SK-N-SH (cell line): ENCODE measurements at places on chromosomes 1 and 21. TPM values are rescaled to one million over a fixed set of nuclear protein-coding genes. Genes with fewer than 3 reads are reported as not detected.

LAPTM5 gene
- polyA plus RNA-seq: 1.0 and 1.1 TPM in 2 replicates

COL24A1 gene
- not detected in 2 replicates for polyA plus RNA-seq

TLCD4 gene
- polyA plus RNA-seq: 0.69 and 0.96 TPM in 2 replicates

DNA sequence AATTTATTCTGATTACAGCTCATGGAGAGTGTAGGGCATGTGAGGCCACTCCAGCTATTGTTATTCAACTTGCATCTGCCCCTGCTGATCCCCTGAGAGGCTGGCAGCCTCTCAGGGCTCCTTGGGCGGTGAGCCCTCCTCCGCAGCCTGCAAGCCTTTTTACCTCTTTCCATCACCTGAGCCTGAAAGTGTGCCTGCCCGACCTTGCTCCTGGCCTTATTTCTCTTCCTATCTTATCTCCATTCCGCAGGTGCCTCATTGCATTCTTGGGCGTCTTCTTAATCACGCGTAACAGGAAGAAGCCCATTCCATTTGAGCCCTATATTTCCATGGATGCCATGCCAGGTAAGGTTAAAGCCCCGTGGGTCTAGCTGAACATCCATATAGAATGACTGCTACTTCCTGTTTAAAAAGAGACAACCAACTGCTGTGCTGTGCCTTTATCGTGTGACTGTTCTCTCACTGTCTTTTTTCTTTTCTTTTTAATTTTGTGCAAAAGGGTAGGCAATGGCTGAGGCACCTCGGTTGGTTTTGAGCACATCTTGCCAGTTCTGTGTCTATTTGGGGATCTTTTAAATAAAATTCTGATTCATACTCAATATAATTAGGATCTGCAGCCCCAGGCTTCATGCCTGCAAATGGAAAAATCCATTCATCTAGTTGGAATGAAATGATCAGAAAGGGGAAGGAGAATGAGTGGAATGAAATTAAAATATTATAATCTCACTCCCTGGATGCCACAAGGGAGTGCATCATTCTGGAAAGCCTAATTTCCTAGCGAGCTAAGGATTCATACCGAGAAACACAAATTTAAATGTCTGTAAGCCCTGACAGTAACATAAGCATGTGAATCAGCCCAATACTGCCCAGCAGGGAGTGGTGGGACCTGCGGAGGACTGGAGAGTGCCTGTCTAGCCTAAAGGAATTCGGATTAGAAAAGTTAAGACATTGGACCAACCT, 38.6 kb upstream of the RCAN3 start:
- DNase-seq: no peak

GRCh38 chr1:117796226-117796625, 133.2 kb downstream of the GDAP2 start:
- DNase-seq: no peak

DNA sequence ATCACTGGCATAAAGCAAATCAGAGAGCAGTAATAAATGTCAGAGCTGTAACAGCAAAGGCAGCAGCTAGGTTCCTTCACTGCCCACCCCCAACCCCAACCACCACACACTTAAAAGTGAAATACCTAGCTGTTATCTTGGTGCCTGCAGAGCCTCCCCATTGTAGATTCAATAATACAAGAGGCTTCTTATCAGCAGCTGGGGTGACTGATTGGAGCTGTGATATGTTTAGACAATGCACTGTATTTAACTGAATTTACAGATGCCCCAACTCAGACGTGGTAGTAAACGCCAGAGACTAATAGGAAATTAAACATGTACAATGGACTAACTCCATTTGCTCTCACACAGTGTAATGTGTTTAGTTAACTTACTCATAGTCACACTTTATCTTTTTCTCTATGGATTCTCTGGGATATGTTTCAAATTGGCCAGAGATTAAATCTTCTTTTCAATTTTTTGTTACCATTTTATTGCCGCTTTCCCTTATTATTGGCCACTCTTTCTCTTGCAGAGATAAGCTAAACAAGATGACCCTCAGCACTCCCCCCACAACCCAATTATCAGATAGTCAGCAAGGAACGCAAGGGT, 117.1 kb downstream of the ESRRG start:
- DNase-seq: peak; percentile 68

GRCh38 chr1:246255773-246256172, 251.3 kb downstream of the SMYD3 start:
- DNase-seq: no peak

DNA sequence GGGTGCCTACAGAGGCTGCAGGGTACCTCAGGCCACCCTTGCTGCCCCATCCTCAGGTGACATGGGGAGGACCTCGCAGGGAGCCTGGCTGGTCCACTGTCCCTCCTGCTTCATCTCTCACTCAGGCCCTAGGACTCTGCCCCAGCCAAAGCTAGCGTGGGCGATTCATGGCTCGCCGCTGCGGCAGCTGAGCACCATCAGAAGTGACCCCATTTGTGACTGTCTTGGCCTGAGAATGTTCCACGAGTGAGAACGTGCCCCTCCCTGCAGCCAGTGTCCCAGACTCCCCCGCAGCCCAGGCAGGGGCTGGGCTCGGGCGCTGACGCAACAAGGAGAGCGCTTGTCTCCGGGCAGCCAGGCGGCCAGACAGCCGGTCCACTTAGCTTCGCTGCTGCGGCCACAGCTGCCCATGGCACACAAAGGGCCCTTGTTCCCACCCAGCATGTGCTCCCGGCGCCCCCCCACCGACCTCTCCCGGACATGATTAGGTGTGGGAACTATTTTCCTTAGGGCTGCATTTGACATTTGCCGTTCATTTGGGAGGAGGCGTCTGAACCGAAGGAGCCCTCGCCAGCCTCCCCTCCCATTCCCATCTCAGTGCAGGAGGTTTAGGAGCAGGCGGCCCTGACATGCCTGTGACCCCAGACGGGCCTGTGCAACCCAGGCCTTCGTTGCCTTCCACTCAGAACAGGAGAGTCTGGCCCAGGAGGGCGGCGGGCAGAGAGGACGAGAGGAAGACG, 19.3 kb upstream of the POFUT2 start:
- no peak for DNase-seq

DNA sequence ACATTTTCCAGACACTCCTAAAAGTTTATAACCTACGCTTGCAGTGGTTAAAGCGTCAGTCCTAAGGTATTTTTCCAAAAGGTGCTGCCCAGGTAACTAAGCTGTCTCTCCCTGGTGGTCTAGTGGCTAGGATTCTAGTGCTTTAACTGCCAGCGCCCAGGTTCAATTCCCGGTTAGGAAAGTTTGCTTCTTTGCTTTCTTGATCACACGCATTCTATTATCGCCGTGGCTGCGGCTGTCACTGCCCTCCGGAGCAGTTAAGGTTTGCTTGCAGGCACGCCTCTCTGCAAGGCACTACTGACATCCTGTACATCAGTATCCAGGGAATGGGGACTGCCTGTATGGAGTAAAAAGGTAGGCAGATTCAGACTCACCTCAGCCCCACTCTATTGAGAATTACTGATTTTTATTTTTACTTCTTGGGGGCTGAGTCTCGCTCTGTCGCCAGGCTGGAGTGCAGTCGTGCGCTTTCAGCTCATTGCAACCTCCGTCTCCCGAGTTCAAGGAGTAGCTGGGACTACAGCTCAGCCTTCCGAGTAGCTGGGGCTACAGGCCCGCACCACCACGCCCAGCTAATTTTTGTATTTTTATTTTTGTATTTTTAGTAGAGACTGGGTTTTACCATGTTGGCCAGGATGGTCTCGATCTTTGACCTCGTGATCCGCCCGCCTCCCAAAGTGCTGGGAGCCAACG, 53.2 kb upstream of the CFAP126 start:
- no peak for DNase-seq

- no peak for DNase-seq
Observed at GRCh38 chr1:25994402-25995150, 3.3 kb downstream of the PAFAH2 start.

GRCh38 chr1:28592321-28593071, 431 bp downstream of the RAB42 start:
- peak; percentile 79 for DNase-seq

DNA sequence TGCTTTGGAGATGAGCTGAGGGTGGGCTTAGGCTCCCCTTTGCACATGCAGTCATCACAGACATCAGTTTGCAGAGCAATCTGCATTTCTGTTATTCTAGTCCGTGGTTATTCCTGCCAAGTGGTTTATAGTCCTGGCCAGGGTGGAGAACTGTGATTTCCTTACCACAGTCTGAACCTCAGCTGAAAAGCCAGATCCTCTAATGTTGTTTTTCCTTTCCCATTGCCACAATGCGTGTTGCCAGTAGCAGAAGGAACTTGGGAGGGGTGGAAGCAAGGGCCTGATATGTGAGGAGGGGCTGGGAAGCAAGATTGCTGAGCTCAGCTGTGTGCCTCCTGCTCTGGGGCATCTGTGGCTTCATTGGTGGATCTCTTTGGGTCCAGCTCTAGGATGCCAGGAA, 18.0 kb upstream of the ST3GAL3 start:
- no peak for DNase-seq

DNA sequence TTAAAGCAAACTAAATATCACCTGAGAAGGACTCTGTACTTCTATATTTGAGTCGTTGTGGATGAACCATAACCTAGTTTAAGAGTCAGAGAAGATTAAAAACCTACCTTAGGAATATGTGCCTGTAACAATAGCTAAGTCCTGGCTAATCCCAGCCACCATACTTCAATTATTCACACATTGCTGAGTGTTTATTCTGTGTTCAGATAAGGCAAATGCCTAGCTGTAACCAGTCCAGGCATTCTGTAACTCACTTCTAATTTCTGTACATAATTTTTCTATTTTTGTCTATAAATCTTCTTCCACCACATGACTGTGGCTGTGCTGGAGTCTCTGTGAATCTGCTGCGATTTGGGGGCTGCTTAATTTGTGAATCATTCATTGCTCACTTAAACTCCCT, 441.9 kb upstream of the ADAMTS5 start:
- DNase-seq: no peak

DNA sequence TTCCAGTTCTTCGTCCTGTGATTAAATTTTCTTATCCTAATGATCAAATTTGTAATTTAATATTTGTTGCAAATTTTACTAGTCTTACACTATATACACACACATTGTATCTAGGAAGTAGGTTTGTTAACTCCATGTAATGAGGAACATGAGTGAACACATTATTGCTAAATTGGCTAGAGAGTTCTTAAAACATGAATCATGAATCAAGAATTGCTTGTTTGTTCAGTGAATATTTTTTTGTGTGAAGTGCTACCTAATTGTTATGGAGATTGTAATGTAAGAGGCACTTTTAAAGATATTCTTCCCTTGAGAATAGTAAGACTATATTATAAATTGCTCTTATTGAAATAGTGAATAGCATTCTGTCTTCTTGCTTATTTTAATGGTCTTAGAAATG, 4.6 kb downstream of the GPSM2 start:
- DNase-seq: no peak

GRCh38 chr1:27400082-27400962, 7.9 kb downstream of the GPR3 start:
- DNase-seq: peak; percentile 22

- DNase-seq: no peak
Observed at GRCh38 chr1:209172286-209172685, 411.2 kb upstream of the CAMK1G start.

GRCh38 chr1:212915245-212916091, 34.9 kb upstream of the VASH2 start:
- DNase-seq: peak; percentile 80
